NCI-H2081 treated with DMSO at 0.1 percent for 48 hours (cell line): ENCODE measurements at places on chromosomes 16 and 17.

GRCh38 chr17:79563237-79564013 is 47.4 kb downstream of the RBFOX3 start:
- DNase-seq: no peak

- no peak for DNase-seq
Observed at GRCh38 chr16:82033683-82034300, 1.3 kb upstream of the HSD17B2 start.

- DNase-seq: no peak
Observed at GRCh38 chr17:61208301-61209105, 191.1 kb upstream of the TBX2 start.

DNA sequence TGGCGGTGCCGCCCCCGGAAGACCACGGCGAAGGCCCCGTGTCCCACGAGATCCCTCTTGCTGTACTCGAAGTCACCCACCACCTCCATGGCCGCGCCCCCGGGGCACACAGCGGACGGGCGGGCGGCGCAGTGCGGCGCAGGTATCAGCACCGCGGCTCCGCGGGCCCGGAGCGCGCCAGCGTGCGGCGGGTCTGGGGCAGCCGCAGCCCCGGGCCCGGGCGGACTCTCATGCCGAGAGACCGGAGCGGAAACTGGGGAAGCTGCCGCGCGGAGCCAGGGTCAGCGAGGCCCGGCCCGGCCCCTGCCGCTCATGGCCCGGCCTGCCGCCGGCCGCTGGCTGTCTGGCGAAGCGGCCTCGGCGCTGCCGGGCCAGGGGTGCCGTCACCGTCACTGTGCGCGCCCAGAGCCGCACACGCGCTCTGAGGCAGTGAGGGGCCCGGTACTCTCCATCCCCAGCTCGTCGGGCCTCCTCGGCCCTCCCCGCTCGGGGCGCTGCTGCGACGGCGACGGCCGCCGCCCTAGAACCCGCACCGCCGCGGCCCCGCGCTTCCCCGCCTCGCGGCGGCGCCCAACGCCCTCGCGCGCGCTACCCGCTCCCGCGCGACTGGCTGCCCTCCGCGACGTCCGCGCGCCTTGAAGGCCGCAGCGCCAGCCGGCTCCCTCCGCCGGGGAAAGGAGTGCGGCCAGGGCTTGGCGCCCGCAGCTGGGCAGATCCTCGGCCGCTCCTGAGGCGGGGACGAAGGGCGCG is at the start of gene ULK2:
TSS of gene ULK2 (minus strand) at position 608 of the 750 bp plus-strand sequence. CDS start at position 89, 519 bp downstream.
- no peak for DNase-seq

DNA sequence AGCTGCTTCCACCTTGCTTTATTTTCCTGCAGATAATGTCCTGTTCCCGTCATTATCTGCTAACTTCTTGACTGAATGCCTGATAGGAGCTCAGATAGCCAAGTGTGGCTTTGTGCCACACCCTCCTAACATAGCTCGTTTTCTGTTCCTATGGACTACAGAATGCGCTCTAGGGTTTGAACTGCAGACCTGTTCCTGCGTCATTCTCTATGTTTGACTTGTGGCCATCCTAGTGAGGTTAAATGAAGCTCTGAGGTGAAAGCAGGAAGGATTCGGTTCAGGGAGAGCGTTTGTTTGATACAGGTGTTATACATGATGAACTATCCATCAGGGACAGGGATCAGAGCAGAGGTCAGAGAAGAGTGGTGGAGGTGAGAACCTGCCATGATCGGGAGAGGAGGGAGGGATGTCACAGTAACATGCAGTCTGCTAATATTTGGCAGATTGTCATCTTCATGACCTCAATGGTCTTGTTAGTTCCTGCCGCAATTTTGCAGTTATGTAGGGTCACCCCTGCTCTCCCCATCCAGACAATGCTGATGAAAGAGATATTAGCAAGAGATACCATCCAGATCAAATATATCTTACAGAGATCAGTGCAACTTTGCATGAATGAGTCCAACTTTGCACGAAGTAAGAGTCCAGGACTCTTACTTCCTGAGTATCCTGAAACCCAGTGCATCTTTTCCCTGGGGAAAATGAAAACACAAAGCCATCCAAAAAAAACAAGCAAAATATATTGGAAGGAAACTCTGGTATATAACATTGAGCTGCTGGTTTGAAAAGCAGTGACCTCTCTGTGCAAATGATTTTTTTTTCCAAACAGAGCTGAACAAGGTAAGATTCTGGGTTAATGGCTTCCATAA is 32.8 kb downstream of the MPHOSPH6 start:
- no peak for DNase-seq

DNA sequence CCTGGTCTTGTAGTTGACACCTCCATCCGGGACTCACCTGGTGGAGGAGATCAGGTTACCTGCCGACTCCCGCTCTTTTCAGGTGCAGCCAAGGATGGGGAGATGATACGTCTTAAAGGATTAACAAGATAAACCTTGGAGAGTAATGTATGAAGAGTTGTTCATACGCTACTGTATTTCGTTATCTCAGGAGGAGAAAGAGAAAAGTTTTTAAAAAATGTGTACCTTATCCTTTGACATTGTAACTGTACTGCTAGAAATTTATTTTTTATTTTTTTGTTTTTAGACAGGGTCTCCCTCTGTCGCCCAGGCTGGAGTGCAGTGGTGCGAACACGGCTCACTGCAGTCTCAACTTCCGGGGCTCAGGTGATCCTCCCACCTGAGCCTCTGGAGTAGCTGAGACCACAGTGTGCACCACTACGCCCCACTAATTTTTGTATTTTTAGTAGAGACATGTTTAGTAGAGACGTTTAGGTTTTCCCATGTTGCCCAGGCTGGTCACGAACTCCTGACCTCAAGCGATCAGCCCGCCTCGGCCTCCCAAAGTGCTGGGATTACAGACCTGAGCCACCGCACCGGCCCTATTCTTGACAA is 764 bp upstream of the SMURF2 start:
- no peak for DNase-seq

DNA sequence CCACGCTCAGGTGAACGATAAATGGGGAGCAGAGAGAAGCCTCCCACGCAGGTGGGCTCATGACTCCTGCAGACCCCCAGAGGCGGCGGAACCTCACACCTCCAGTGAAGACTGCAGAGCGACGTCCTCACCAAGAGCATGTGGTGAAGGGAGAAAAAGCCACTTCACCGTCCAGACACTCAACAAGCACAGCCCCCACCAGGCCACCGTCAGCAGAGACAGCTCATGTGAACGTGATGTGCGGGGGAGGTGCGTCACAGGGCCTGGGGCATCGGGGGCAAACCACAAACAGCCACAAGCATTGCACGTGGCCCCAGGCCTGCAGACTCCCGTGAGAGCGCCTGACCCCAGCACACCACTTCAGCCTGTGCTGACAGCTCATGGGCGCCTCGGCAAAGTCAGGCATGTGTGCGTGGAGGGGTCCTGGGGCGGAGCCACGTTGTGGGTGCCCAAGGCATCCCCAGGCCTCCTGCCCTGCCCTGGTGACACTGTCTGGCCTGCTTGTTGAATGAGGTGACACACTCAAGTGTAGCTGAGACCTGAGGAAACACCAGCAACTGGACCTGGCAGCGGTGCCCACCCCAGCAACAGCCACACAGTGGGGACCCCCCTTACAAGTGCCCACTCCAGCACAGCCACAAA is 19.0 kb downstream of the LMF1 start:
- no peak for DNase-seq

GRCh38 chr17:11035681-11036080 is 197.8 kb upstream of the PIRT start:
- DNase-seq: no peak

GRCh38 chr17:58337600-58338453 is 9.2 kb upstream of the TSPOAP1 start:
- no peak for DNase-seq

GRCh38 chr16:85917959-85918358 is 19.0 kb downstream of the IRF8 start:
- DNase-seq: no peak

DNA sequence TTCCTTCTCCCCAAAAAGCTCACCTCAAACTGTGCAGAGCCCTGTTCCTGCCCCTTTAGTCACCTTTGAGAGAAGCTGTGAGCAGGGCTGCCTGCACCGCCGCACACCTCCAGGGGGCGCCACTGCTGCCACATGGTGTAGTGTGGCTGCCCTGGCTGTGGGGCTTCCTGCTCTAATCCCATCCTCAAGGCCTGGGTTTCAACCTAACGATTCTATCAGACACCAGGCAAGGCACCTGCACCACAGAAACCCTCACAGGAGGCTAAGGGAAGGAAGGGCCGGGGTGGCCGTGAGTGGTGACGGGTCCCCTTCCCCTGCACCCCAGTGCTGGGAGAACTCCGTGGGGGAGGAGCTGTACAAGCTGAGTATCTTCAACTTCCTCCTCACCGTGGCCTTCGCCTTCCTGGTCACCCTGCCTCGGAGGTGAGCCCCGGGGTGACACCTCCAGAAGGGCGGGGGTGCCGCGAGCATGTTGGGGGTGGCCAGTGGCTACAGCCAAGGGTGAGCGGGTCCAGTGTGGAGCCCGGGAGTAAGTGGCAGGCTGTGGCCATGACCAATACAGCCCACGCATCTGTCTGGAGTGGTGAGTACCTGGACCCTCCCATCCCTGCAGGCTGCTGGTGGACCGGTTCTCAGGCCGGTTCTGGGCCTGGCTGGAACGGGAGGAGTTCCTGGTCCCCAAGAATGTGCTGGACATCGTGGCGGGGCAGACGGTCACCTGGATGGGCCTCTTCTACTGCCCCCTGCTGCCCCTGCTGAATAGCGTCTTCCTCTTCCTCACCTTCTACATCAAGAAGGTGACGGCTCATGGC is 7.0 kb downstream of the TMC8 start:
- no peak for DNase-seq

GRCh38 chr16:57635266-57636097 is 7.1 kb downstream of the ADGRG1 start:
- DNase-seq: no peak

GRCh38 chr16:72850021-72850420 is 197.9 kb downstream of the ZFHX3 start:
- no peak for DNase-seq

DNA sequence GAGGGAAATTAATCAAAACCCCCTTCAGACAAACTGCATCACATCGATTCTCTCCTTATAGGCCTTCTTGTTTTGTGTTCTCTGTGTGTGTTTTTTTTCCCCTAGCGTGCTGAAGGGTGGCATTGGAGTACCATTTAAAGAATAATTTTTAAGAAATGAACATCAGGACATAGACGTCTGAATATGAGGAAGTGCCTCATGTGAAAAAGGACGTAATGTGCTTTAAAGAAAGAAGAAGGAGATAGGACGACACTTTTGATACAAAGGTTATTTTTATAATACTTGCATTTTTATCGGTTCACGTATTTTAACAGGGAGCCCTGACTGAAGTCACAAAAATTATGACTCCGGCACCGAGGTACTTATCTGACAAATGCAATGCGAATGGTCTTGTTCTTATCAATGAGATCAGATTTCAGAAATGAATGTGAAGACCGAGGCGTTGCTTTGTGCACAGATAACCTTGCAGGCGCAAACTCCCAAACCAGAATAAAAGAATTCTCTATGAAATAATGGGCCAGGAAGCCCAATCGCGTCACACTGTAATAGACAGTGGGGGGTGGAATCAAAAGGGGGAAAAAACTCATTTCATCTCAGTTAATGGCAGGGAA is 606.3 kb downstream of the MAF start:
- DNase-seq: no peak

- DNase-seq: no peak
Observed at GRCh38 chr16:19717314-19717713, 713 bp downstream of the KNOP1 start.

- DNase-seq: no peak
Observed at GRCh38 chr16:15952265-15952711, 2.9 kb downstream of the ABCC1 start.

- no peak for DNase-seq
Observed at GRCh38 chr17:75654176-75654575, 12.8 kb downstream of the RECQL5 start.

DNA sequence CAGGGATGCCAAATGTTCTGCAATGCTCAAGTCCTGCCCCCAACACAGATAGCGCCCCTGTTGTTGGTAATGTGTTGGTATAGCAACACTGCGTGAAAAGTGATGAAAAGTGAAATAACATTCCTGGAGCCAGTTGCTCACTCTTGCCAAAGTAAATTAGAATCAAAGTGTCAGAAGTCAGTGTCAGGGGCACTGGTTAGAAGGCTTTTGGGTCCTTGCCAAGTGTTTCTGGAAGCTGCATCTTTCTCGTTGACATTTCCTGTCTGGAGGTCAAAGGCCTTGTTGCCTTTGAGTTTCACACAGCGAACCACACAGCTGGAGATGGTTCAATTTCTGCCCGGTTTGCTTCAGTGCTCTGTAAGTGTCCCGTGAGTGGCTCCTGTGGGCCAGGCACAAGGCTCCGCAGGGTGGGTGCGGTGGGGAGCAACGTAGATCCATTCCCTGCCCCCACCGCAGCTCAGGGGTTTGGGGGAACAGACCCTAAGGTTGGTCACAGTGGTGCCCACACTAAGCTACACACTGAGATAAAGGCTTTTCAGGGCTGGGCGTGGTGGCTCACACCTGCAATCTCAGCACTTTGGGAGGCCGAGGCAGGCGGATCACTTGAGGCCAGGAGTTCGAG is 3.6 kb upstream of the SLC16A5 start:
- no peak for DNase-seq

DNA sequence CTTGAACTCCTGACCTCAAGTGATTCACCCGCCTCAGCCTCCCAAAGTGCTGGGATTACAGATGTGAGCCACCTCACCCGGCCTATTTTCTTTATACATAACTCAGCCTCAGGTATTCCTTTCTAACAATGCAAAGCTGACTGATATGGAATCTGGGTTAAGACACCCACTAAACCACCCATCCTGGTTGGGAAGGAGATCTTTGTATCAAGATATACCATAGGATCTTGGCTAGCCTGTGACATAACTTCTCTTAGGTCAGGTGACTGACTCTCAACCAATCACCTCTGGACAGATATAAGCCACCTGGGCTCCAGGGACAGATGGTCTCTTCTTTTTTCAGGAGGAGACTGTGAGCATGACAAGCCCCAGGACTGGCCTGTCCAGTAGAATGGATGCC is 51.2 kb upstream of the NKD1 start:
- DNase-seq: no peak

DNA sequence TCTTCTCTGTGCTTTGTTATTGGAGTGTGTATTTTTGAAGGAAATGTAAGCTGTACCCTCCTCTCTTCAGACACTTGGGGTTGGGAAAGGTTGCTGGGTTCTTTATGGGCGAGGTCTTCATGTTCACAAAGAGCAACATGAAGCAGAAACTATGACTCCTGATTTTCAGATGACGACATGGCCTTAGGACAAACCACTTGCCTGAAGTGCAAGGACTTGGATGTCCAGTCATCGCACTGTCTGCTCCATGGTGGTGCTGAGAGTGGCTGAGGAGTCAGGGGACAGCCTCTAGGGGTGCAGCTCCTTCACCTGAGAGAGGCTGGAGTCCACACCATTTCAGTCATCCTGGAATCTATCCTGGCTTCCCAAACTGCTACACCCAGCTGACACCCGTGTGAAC is 183.9 kb upstream of the CDH5 start:
- no peak for DNase-seq

- DNase-seq: no peak
Observed at GRCh38 chr17:742147-742793, 9.8 kb downstream of the GEMIN4 start.

DNA sequence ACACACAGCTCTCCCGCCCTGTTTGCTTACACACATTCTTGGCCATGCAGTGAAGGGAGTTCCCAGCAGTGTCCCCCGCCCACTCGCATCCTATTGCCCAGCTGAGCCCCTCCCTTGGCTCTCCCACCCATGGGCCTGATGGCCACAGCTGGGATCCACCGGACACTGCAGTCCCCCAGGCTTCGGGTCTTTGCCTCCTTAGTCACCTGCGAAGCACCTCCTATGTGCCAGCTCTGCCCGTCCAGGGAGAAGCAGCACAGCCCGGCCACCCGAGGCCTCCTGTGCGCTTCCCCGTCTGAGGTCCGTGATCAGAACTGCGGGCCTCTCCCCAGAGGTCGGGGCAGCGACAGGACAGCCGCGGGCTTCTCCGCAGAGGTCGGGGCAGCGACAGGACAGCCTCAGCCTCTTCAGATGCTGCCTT is 136.9 kb downstream of the BANP start:
- no peak for DNase-seq
